ENCODE measurements at places on chromosomes 11 and 22. TPM values are rescaled to one million over a fixed set of nuclear protein-coding genes. Genes with fewer than 3 reads are reported as not detected.

DNA sequence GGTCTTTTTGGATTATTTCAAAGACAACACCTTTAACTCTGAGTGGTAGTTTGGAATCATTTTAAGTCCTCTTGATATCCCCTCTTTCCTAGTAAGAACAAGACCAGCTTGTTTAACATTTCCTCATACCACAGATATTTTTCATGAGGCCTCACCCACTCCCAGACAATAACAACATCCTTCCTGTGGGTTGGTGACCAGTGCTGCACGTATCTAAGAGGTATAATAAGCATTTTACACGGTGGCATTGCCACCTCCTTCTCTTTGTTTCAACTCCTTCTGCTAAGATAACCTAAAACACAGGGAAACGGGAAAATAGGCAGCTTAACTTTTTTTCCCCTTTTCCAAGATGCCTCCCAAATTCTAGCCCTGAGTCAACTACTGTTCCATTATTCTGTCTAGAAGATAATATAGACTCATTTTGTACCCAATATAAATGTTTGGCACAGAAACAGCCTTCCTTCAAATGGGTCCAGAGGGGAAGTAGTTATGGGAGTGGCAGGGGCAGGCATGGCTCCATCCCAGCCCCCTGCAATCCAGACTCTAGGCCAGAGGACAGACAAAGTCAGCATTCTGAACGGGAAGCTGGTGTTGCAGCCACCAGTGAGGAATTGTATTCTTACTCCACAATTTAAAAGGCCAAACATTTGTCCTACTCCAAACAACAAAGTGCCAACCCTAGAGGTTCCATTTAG, 28.5 kb downstream of the MAML2 start:
- DNase-seq, result no peak

DNA sequence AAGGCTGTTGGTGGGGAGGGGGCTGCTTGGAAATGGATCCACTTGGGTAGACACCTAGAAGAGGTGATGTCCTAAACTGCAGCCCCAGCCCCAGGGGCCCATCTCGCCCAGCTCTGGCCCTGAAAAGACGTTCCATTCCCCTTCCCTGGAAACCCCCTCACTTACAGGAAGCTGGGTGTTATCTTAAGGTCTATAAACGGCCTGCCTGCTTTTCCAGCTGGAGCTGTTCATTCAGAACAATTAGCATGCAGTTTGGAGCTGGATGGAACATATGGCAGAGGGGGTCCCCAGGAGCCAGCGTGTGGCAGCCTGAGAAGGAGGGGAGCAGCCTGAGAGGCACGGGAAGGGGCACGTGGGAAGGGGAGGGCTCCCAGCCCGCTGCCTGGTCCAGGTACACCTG, 139.6 kb downstream of the PKNOX2 start:
- DNase-seq, result no peak

Gene TMEM258
- total RNA-seq, result 55.6 TPM

GRCh38 chr11:35057926-35058668, 80.9 kb upstream of the CD44 start:
- no peak for DNase-seq

DNA sequence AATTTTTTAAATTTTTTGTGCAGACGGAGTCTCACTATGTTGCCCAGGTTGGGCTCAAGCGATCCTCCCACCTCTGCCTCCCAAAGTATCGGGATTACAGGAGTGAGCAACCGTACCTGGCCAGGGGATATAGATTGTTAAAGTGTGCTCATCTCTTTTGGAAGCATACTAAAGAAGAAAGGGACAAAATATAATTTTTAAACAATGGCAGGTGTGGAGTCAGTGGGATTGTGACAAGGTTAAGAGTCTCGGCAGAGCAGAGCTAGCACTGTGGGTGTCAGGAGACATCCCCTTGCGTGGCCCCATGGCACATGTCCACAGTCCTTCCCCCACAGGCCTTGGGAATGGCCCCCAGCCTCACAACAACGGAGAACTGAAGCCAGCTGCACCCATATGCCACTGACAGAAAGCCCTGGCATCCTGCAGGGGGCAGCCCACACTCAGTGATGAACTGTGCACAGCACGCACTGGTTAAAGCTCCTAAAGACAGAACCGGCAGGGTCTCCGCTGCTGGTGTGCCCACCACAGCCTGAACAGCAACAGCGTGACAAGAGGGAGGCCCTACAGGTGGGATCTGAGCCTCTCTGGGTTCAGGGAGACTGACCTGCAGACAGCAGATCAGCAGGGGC, 29.9 kb downstream of the SERPIND1 start:
- peak; percentile 60 for DNase-seq

DNA sequence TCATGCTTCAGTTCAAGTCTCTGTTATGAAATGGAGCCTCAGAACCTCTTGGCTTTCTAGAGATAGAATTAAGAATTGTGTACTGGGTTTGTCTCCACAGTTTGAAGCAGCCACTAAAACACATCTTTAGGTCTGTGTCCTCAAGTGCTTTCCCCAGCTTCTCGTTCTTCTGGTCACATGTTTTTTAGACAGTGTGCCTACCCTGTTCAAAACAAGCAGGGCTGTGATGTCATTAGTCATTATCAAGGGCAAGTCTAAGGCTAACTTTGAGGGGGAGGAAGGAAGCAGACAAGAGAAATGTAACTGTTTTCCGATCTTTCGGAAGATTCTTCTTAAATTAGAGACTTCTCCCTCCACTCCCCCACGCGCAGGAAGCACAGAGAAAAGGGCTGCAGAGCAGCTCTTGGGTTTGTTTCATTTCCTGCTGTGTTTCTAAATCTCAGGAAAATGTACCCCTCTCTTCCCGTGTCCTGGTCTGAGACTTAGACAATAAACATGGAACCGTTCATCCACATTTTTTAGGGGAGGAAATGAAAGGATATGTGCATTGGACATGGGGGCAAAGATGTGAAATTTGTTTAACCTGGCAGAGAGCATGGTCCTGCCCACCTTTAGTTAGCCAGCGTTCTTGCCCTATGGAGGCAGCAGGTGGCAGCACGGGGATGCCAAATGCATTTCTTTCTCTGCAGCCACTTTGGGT, 3.1 kb downstream of the AKIP1 start:
- peak; percentile 84 for DNase-seq

Gene C11orf97
- total RNA-seq, result 10.4 TPM
